Progenitor cell of endocrine pancreas (in vitro differentiated cells): ENCODE measurements at places on chromosomes 7 and 10.

DNA sequence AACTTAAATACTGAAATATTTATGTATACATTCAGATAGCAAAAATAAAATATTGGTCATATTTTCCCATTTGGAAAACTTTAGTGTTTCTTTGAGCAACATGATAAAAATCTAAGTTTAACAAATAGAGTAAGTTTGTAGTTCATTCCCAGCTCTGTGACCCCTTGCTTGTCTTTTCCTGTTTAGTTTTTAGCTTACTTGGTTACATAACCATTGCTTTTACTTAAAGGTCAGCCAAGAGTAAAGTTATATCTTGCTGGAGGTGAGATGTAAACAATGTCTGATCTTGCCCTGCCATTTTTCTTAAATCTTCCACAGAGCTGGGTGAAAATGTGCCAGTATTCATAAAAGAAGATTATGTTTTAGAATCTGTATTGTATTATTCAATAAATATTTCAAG, 46.7 kb upstream of the MDFIC start:
- DNase-seq: no peak

- no peak for DNase-seq
These were observed 64.1 kb upstream of the DIP2C start for GRCh38 chr10:753530-753929.

DNA sequence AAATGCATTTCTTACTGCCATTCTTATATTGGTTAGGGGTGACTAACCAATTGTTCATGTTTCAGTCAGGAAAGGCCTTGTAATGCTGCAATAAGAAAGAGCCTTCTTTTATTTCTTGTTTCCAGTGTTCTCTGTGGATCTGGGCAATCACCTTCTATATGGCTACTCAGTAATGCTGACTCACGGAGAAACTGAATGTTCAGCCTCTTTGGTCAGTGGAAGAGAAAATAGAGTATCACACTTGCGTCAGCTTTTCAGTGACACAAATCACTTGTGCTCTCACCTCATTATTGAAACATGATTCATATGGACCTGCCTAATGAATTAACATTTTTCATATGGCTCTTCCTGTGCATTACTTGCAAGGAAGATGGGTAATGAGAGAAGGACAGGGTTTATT, 243.9 kb upstream of the POT1 start:
- DNase-seq: no peak

GRCh38 chr10:81179805-81180452, 642.2 kb downstream of the SH2D4B start:
- DNase-seq: no peak

- DNase-seq: no peak
These were observed 103.6 kb downstream of the ARHGAP22 start for GRCh38 chr10:48501226-48501625.

- DNase-seq: no peak
These were observed 297.3 kb upstream of the COBL start for GRCh38 chr7:51613911-51614357.

GRCh38 chr7:95261895-95262415, 62.4 kb downstream of the PON1 start:
- DNase-seq: no peak

- no peak for DNase-seq
These were observed 9.4 kb downstream of the GPR22 start for GRCh38 chr7:107479303-107479702.

- DNase-seq: no peak
These were observed 384 bp downstream of the DCLRE1C start for GRCh38 chr10:14953424-14954000.

- DNase-seq: peak; percentile 67
These were observed 45.9 kb upstream of the EMX2 start for GRCh38 chr10:117496616-117497028.

DNA sequence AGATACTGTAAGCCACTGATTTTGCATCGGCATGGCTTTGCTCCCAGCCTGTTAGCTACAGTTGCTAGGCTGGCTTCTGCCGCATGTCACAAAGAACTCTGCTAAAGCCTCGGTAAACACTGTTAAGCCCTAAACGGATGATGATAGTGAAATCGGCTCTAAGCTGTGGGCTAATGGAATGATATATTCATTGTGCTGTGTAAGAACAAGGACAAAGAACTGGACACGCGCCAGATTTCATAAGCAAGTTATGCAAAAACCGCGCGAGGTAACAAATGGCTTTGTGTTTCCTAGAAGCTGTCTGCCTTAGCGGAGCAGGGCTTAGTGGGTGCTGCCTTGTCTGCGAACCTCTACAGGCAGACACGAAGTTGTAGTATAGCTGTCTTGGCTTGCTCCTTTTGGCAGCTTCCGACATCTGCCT, 331.3 kb upstream of the COBL start:
- no peak for DNase-seq

DNA sequence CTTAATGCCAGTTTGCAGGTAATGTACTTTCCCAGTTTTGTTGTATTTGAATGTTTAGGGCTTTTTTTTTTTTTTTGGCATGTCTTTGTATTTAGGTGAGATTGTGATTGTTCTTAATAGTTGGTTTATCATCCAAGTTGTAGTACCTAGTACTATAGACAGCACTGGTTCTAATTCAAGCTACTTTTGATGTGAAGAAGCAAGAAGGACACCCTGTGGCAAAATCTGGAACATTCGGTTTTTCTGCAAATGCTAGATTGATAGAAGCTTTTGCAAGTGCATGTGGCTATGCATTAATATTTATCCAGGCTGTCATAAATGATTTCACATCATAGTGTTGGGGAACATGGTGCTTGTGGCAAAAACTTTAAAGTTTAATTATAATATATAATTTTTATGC, 248.9 kb downstream of the FOXP2 start:
- DNase-seq: no peak

- DNase-seq: no peak
These were observed 21.8 kb downstream of the SLC35G1 start for GRCh38 chr10:93915598-93915997.

- no peak for DNase-seq
These were observed 47.7 kb downstream of the LYZL2 start for GRCh38 chr10:30581779-30582380.

- DNase-seq: no peak
These were observed 42.6 kb downstream of the DRGX start for GRCh38 chr10:49353026-49353894.

- DNase-seq: no peak
These were observed 132.6 kb downstream of the DNAJB6 start for GRCh38 chr7:157469181-157470016.

- no peak for DNase-seq
These were observed 57.4 kb upstream of the AGR3 start for GRCh38 chr7:16939161-16939560.

DNA sequence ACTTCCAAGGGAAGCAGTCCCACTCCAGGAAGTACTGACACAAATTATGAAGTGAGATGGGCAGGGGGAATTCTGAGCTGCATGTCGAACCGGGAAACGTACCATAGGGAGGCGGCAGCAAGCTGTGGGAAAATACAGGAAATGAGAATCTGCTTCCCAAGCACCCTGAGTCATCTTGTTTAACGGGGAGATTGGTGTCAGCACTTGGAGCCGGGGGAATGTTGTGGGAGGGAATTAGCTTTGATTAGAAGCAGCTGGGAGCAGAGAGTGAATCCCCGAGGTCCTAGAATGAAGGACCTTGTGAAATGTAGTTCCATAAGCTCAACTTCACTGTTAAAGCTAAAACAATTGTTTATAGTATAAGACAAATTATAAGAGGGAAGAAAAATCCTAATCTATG, 141.4 kb upstream of the PRKCQ start:
- DNase-seq: no peak

GRCh38 chr7:28062197-28062991, 118.2 kb downstream of the JAZF1 start:
- DNase-seq: peak; percentile 48

- DNase-seq: no peak
These were observed 286.3 kb downstream of the FGFR2 start for GRCh38 chr10:121311812-121312443.

- no peak for DNase-seq
These were observed 91.8 kb downstream of the KLF6 start for GRCh38 chr10:3693022-3693697.

GRCh38 chr10:108852211-108852610, 1071.1 kb downstream of the XPNPEP1 start:
- DNase-seq: no peak

GRCh38 chr10:17859492-17860156, 50.5 kb downstream of the MRC1 start:
- DNase-seq: no peak

DNA sequence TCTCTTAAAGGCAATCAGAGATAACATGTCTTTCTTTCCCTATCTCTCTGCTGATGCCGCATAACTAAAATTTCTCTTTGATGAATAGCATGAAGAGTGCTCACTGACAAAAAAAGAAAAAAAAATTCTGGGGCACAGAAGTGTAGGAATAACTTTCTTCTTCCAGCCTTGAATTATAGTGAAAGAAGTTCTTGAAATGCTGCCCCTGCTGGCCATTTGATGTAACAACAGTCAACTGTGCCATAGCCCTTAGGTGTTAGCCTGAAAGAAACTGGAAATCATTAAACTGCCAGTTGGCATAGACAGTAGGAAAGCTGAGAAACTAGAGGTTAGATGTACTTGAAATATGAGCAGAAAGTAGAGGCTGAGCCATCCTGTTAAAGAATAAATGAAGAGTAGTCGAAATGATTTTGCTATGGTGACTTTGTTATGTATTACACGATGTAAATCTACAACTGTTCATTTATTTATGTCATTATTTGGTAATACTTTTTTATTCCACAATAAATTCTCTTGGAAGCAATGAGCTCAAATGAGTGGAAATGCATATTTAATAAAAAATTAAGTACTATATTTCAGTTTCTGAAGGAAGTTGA, 48.3 kb upstream of the FAM171A1 start:
- no peak for DNase-seq

- no peak for DNase-seq
These were observed 8.9 kb downstream of the SFTPD start for GRCh38 chr10:79939969-79940368.

GRCh38 chr10:123295644-123296043, 141.4 kb downstream of the BUB3 start:
- no peak for DNase-seq

DNA sequence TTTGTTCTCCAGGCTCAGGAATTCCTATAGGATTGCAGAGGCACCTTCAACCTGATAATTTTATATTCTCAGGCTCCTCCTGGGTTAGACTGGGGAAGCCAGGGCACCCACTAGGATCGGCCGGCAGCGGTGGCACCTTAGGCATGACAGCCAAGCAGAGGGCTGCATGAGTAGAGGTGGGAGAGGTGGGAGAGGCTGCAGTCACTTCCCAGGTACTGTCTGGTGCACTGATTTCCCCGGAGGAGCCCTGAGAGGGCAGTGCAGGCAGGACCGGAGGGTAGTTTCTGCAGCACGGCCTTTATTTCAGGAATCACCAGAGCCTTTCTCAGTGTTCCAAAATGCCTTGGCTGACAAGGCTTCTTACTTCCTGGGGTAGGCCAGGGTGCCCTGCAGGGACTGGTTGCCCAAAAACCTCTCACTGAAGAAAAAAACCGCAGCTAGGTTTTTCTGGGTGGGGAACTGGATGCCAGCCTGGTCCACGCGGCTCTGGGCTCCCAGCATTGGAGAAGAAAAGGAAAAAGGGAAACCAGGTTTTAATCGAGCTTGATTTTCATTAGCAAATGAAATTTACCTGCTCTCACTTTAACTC, 3.6 kb upstream of the HOXA13 start:
- DNase-seq: no peak

GRCh38 chr7:68074242-68074641, 1077.6 kb downstream of the TYW1 start:
- DNase-seq: no peak

- no peak for DNase-seq
These were observed 122.7 kb upstream of the TMEM72 start for GRCh38 chr10:44788147-44789129.

- DNase-seq: no peak
These were observed 171.6 kb upstream of the SVIL start for GRCh38 chr10:29806350-29806788.

DNA sequence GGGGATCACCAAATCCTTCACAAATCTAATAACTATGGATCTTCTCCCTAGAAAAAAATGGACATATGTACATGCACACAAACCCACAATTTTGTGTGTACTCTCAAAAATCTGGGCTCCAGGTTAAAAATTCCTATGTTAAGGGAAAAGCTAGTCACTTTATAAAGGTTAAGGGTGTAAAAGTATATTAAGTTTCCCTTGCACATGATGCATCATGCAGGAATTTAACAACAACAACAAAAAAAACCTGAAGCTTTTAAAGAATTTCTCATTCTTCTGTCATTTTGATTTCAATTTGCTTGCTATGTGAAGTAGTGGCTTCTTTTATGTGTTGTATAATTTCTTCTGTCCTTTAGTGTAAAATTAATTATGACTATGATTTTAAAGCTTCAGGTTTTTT, 123.7 kb downstream of the CNOT4 start:
- DNase-seq: no peak

DNA sequence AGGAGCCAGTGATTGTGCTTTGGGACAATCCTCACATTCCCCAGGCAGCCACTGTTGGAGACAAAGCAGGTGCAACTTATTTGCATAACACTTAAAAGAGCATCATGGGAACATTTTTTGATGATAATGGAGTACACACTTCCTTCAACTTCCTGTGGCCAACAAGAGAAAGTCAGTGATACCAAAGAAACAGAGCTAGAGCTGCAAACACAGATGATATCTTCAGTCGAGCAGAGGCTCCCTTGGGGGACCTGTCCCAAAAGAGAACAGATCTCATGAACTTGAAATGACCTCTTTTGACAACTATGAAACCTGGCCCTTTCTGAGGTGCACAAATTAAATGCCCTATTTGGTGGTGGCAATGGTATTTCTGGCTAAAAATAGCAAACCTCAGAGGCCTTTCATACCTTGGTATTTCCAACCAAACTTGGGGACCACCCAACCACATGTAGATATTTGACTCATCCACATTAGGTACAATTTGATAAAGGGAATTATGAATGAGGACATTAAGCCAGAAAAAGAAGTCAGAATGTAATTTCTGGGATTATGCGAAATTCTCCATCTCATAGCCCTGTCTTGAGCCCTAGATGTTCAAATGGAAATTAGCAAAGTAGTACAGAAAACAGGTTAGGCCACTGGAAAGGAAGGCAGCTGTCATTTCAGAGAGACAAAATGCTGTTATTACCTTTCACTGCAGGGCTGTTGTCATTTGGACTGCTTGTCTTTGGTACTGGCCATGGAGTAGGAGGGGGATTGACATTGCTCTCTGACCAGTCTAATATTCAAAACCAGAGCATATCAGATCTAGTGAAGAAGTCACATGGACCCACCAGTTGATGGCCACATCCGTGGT, 146.2 kb downstream of the ICA1 start:
- DNase-seq: no peak

GRCh38 chr10:77313066-77313750, 324.4 kb downstream of the KCNMA1 start:
- no peak for DNase-seq

DNA sequence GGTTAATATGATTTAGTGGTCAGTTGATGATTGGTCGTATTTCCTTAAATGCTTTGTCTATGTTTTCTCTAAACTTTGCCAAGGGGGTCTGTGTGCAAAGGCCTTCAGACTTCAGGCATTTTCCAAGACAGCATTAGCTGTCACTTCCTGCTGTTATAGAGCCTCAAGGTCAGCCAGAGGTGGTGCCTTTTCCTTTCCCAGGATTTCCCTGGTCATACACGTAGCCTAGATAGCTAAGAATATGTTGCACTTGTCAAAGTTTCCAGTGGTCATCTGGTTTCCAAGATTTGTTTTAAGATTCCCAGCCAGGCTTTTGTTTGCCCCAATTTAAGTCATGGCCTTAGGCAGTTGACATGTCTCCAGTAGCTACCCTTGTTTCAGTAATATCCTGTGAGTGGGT, 133.2 kb upstream of the IGFBP3 start:
- DNase-seq: no peak
